ENCODE measurements at places on chromosomes 1 and 21. TPM values are rescaled to one million over a fixed set of nuclear protein-coding genes. Genes with fewer than 3 reads are reported as not detected.

DNA sequence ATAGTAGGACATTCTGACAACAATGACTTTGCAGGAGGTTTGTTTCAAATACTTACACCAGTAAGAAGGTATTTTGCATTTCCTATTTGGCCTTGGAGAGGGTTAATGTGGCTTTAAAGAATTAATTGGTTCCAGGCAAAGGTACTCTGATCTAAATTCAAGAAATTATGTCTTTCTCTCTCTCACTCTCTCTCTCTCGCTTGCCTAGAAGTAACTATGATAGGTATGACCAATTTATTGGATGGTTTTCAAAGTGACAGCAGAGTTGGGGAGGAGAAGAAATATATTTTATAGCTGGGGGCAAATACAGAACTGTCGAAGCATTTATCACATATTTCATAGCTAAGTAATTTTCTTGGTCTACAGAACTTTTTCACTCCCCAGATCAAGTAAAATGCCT is 116.0 kb downstream of the ATP6V1G3 start:
- no peak for ATAC-seq

- no peak for ATAC-seq
Observed at GRCh38 chr1:9691108-9691445, 39.5 kb downstream of the PIK3CD start.

DNA sequence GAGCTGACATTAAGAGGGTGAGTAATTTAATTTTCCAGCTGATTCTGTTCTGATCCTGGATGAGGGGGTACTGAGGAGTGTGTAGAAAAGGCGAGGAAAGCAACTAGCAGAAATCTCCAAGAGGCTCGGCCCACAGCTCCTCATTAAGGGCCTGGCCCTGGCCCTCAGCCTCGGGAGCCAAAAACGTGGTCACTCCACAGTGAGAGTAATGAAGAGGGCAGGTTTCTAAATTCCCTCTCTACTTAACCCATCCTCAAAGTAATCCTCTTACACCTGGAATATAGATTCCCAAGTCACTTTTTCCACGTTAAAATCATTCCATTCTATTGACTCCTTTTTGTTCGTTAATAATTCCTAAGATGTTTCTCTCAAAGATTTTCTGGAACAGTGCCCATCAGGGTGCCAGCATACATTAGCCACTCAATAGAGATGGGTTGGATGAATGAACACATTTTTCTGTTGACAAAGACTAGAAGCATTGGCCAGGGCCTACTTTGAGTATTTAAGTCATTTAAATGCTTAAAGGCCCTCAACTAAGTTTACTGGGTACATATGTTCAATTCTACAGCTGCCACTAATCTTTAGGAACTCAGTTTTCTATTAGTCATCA is 1.1 kb upstream of the COL11A1 start:
- ATAC-seq, result no peak

Gene TMEM69
- total RNA-seq, result 10.6 TPM

- no peak for ATAC-seq
Observed at GRCh38 chr1:230327892-230328284, 98.2 kb downstream of the PGBD5 start.

Data from gastroesophageal sphincter (tissue), 4 donors.